ENCODE measurements at places on chromosomes 5 and 9. TPM values are rescaled to one million over a fixed set of nuclear protein-coding genes. Genes with fewer than 3 reads are reported as not detected.

GRCh38 chr9:69621730-69622460, 50.3 kb downstream of the APBA1 start:
- H3K27me3 ChIP-seq = no peaks in the 10 kb centered on the region
- DNase-seq = no peak
- no peak overlapping the region for H3K27ac ChIP-seq

GRCh38 chr5:36078430-36078829, 11.7 kb upstream of the UGT3A2 start:
- no peak for DNase-seq
- no peak overlapping the region for H3K27ac ChIP-seq
- no peak overlapping the region for H3K4me3 ChIP-seq

DNA sequence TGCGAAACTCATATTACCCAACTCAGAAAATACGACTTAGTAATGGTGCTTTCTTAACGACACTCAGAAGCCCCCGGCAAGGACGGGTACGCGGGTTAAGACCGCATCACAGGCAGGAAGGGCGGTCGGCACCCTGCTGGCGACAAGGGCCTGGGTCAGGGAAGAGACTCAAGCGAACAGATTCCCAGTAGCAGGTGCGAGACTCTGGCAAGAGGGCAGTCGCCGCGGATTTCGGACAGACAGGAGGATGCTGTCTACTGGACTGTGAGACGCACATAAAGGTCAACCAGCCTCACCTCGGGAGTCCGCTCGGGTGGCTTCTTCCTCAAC, 398 bp downstream of the RAPGEF6 start:
- H3K27ac ChIP-seq = peak overlapping the region; percentile 96
- H3K36me3 ChIP-seq = no peaks in the 10 kb centered on the region
- peak; percentile 55 for DNase-seq
- peak overlapping the region; percentile 66 for H3K4me3 ChIP-seq

- no peaks in the 10 kb centered on the region for H3K36me3 ChIP-seq
- peaks cover 20% of the 10 kb centered on the region for H3K4me1 ChIP-seq
- no peak overlapping the region for H3K27ac ChIP-seq
- no peak for DNase-seq
- no peaks in the 10 kb centered on the region for H3K27me3 ChIP-seq
Observed at GRCh38 chr9:81848472-81848871, 79.8 kb upstream of the SPATA31D4 start.

Gene DAB2IP
- total RNA-seq = 59.9 TPM
